ENCODE measurements at places on chromosomes 2 and 18. TPM values are rescaled to one million over a fixed set of nuclear protein-coding genes. Genes with fewer than 3 reads are reported as not detected.

DNA sequence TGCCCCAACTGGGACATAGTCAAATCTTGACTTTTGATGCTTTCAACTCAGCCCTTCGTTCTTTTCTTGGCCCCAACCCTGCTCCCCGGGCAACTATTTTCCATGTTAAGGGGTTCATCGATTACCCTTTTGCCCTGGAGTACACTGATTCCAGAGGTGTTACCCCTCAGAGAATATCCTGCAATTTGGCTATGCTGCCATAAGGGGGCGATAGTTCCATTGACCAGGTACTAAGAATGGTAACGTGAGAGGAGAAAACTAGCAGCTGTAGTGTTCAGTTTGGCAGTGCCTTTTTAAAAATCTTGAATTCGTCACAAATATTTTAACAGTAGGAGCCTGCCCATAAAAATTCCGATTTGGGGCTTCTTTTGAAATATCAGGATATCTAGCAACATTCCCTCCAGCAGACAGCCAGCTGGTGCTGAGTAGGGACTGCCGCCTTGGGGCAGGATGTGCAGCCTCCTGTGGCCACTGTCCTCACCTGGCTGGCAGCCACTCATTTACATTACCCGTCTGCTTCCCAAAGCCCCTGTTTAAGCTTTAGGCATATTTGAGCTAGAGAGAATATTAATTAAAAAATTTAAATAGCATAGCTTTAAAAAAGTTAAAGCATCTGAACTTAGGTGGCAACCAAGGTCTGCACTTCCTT is 146.3 kb upstream of the SKOR2 start:
- DNase-seq, result no peak

- DNase-seq, result no peak
Observed at GRCh38 chr18:52588931-52589330, 248.9 kb downstream of the DCC start.

DNA sequence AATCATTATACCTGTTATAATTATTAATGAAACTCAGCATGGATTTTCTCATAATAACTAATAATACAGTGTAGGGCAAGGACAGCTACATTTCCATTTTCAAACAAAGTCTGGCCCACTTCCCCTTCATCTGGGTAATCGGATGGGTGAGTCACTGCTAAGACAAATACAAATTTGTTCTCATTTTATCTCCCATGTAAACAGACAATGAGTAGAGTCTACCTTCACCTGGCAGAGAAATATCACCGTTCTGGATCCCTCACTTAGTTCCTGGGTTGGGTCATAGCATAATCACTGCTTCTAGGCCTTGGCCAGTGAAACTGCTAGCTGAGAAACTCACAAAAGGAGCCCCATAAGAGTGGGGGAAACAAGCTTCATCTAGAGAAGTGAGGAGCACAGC is 9.2 kb downstream of the CNTNAP5 start:
- DNase-seq, result no peak

Gene KRTCAP3
- total RNA-seq, result 3.2 TPM

Gene KCNS3
- not detected for total RNA-seq

- DNase-seq, result no peak
Observed at GRCh38 chr2:15316370-15316814, 244.7 kb downstream of the NBAS start.

DNA sequence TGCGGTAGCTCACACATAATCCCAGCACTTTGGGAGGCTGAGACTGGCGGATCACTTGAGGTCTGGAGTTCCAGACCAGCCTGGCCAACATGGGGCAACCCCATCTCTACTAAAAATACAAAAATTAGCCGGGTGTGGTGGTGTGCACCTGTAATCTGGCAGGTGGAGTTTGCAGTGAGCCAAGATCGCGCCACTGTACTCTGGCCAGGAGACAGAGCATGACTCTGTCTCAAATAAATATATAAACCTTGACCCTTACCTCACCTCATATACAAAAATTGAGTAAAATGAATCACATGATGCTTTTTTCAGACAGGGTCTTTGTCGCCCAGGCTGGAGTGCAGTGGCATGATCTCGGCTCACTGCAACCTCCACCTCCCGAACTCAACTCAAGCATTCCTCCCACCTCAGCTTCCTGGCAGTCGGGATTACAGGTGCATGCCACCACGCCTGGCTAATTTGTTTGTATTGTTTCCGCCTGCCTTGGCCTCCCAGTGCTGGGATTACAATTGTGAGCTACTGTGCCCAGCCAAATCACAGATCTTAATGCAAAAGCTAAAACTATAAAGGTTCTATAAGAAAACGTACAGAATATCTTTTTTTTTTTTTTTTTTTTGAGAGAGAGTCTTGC is 25.3 kb downstream of the XPO1 start:
- no peak for DNase-seq

- peak; percentile 88 for DNase-seq
Observed at GRCh38 chr2:96537066-96537733, 648 bp downstream of the ARID5A start.

GRCh38 chr2:9908639-9909038 is 42.9 kb upstream of the GRHL1 start:
- DNase-seq, result no peak

DNA sequence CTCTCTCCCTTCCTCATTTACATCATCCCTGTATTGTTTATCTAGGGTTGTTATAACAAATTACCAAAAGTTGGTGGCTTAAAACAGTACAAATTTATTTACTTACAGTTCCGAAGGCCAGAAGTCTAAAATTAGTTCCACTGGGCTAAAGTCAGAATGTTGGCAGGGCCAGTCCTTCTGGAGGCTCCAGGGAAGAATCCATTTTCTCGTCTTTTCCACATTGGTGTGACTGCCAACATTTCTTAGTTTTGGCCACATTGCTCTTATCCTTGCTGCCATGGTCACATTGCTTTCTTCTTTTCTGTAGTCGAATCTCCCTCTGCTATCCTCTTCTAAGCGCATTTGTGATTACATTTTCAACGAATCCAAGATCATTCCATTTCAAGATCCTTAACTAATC is 34.7 kb downstream of the ICOS start:
- no peak for DNase-seq

GRCh38 chr2:55147041-55147440 is 85.1 kb downstream of the CLHC1 start:
- no peak for DNase-seq

DNA sequence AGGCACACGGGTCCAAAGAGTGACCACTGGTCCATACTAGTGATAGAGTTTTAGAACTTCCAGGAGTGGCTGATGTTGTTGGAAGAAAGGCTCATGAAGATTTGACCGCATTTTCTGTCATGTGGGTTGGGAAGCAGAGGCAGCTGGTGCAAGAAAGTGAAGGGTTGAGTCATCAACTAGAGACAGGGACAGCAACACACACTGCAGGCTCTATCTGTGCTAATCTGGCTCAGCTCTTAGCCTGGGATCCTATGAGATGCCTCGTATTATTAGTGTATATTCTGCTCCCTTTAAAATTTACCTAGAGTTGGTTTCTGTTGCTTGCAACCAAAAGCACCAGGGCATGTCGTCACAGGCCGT is 2.5 kb upstream of the SH3RF3 start:
- DNase-seq, result no peak

GRCh38 chr18:50886929-50887328 is 8.0 kb downstream of the ME2 start:
- DNase-seq, result no peak

Gene PDE11A
- 0.05 TPM for total RNA-seq

Gene DIPK1C
- not detected for total RNA-seq

Gene GPR75
- 1.2 TPM for total RNA-seq

- DNase-seq, result no peak
Observed at GRCh38 chr2:101758001-101758400, 60.5 kb downstream of the MAP4K4 start.

Gene AQP12A
- total RNA-seq, result not detected

DNA sequence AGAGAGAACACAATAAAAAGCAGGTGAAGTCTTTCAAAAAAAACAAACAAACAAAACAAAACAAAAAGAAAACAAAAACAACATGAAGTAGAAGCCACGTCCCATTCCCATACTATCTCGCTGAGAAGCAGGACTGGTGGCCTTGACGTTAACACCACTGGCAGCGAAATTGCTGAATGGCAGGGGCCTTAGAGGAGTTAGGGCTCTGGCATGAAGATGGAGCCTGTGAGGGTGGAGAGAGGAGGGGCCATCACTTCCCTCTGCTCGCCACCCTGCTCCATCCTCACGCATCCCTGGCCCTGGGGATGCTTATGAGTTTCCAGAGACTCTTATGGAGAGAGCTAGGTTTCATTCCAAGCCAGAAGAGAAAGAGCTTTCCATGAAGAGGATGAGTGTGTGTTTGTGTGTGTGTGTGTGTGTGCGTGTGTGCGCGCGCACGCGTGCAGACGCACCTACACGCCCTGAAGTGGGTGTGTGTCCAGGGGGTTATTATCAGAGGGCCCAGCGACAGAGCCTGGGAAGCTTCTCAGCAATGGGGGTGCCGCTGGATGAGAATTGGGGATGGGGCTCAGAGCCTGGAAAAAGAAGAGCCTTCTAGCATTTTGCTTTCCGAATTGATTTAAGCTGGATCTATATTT is 20.4 kb upstream of the IMPA2 start:
- no peak for DNase-seq

Gene C2orf92
- 15.0 TPM for total RNA-seq

Gene DTNA
- 6.2 TPM for total RNA-seq

DNA sequence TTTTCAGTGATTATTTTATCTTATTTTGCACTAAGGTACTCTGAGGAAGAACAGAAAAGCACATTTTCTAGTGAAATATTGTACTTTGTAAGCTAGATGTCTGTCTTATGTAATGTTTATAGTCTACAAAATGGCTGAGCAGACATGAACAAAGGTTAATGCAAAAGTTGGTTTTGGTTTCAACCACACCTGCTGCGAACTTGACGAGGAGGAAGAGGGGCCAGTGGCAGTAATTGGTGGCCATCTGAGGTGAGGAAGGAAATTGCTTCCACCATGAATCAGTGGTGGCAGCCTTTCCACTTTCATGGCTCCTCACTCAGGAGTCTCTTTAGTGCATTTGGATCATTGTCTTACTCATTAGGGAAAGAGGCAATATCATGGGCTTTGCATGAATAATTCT is 894.2 kb downstream of the CNTNAP5 start:
- DNase-seq, result no peak

- DNase-seq, result peak; percentile 80
Observed at GRCh38 chr18:78768656-78769501, 210.7 kb upstream of the SALL3 start.

DNA sequence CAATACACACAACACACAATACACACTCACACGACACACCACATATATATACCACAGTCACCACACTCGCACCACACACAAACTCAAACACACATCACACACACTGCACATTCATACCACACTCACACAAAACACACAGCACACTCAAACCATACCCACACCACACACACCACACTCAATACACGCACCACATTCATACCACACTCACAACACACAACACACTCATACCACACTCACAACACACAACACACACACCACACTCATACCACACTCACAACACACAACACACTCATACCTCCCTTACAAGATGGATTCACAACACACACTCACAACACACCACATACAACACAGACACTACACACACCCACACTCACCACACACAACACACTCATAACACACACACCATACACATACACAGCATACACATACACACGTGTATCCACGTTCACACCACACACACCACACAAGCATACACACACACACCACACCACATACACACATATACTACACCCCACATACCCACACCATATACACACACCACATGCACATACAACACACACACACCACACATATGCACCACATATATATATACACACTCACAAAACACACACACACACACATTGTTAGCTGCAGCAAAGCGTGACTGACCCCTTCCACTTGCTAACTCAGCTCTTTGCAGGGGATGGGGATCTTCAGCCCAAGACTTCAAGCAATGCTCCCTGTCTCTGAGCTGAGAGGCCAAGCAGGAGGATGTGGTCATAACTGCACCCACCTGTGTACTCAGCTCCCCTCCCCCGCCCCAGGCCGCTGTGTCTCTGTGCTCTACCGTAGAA is 59.0 kb downstream of the SDC1 start:
- no peak for DNase-seq

- DNase-seq, result no peak
Observed at GRCh38 chr2:143759455-143759854, 630.2 kb downstream of the ARHGAP15 start.

GRCh38 chr18:32042337-32042736 is 23.7 kb downstream of the RNF125 start:
- DNase-seq, result no peak

Gene ESPNL
- total RNA-seq, result not detected

DNA sequence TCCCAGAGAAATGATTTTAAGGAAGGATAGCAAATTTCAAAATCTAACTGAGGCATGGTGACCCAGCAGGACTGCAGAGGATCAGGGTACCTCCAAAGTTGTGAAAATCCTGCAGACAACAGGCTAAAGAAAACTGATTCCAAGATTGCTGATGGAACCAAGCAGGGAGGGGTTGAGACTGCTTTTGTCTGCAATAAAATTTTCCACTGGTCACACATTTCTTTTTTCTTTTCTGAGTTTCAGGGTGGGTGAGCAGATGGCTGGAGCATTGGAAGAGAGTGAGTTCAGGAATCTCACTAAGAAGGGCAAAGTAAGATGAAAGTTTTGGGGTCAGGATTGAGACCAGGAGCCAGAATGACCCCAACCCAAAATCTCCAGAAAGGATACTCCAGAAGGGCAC is 321.0 kb downstream of the TNS1 start:
- no peak for DNase-seq
